ENCODE measurements at places on chromosomes 2 and 18. TPM values are rescaled to one million over a fixed set of nuclear protein-coding genes. Genes with fewer than 3 reads are reported as not detected.

GATA6 gene
- total RNA-seq = 2.9 TPM

TUBB8B gene
- total RNA-seq = not detected

RESP18 gene
- not detected for total RNA-seq

OR6B3 gene
- total RNA-seq = not detected

ELP2 gene
- total RNA-seq = 32.6 TPM

AMER3 gene
- total RNA-seq = not detected

SERPINB13 gene
- not detected for total RNA-seq

ZNF521 gene
- not detected for total RNA-seq

CFC1 gene
- not detected for total RNA-seq

TEKT4 gene
- total RNA-seq = not detected

FEV gene
- total RNA-seq = not detected

PSMA8 gene
- total RNA-seq = not detected

ARHGAP28 gene
- 0.05 TPM for total RNA-seq

EGR4 gene
- total RNA-seq = 0.34 TPM

SH2D6 gene
- 1.6 TPM for total RNA-seq

ITGB6 gene
- 1.0 TPM for total RNA-seq

ABI2 gene
- 74.7 TPM for total RNA-seq

BZW1 gene
- 413 TPM for total RNA-seq

CTAGE1 gene
- not detected for total RNA-seq

MC5R gene
- total RNA-seq = not detected

CCBE1 gene
- total RNA-seq = 10.6 TPM

FAM228A gene
- not detected for total RNA-seq

HOXD8 gene
- 5.4 TPM for total RNA-seq

MLPH gene
- total RNA-seq = 253 TPM

ASTL gene
- total RNA-seq = not detected

LINC00305 gene
- not detected for total RNA-seq

C2orf76 gene
- total RNA-seq = 11.2 TPM

MYCN gene
- total RNA-seq = not detected

LYPD6B gene
- not detected for total RNA-seq

IRS1 gene
- total RNA-seq = 13.8 TPM

AP1S3 gene
- total RNA-seq = 29.0 TPM

CDK5R2 gene
- total RNA-seq = 3.1 TPM

B4GALT6 gene
- total RNA-seq = 7.5 TPM

CD8B2 gene
- total RNA-seq = not detected

GCG gene
- not detected for total RNA-seq

PAX3 gene
- total RNA-seq = not detected

MDH1B gene
- 1.2 TPM for total RNA-seq

FOXI3 gene
- total RNA-seq = not detected

AOX1 gene
- 2.8 TPM for total RNA-seq

TMEM178A gene
- 0.10 TPM for total RNA-seq

MARCHF4 gene
- total RNA-seq = 64.6 TPM

SERPINB10 gene
- not detected for total RNA-seq

LIPG gene
- total RNA-seq = 0.06 TPM

TUBB6 gene
- total RNA-seq = 196 TPM

LDAH gene
- total RNA-seq = 15.3 TPM

SPR gene
- 144 TPM for total RNA-seq

CAVIN2 gene
- 13.1 TPM for total RNA-seq

INO80C gene
- 23.0 TPM for total RNA-seq

CHMP1B gene
- total RNA-seq = 34.1 TPM

ASAP2 gene
- 37.5 TPM for total RNA-seq

All from A549 treated with RU486 at 1 μM for 4 hours (cell line).